ENCODE measurements at places on chromosomes 13 and 19.
A peak's percentile ranks its signal among the peaks of the same experiment; 100 is the strongest.

- DNase-seq = peak; percentile 77
- H3K4me3 ChIP-seq = peak overlapping the region; percentile 41
- no peaks in the 10 kb centered on the region for H3K36me3 ChIP-seq
- H3K27me3 ChIP-seq = peaks cover 18% of the 10 kb centered on the region
- H3K4me1 ChIP-seq = peaks cover 10% of the 10 kb centered on the region
These were observed 6.1 kb downstream of the BEST2 start for GRCh38 chr19:12757544-12758274.

GRCh38 chr13:50156561-50157127 lies 141.4 kb downstream of the KCNRG start:
- no peak overlapping the region for H3K27ac ChIP-seq
- no peak for DNase-seq
- H3K4me3 ChIP-seq = no peak overlapping the region
- H3K36me3 ChIP-seq = no peaks in the 10 kb centered on the region
- no peaks in the 10 kb centered on the region for H3K27me3 ChIP-seq

DNA sequence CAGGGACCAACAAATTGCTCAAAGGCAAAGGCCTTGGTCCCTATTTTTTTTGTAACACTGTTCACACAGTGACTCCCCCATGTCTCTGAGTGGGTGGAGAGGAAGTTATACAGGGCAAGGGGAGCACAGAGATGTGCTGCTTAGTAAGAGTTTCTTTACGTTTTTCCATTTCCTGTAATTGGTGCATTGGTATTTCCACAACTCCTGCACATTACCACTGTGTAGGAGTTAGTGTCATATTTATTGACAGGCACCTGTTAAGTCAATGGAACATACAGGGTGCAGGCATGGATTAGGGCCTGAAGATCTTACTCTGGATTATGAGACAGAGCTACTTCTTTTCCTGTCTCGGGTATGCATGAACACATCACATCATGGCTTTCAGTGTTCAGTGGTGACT lies 45.2 kb downstream of the SOX21 start:
- peaks cover 38% of the 10 kb centered on the region for H3K4me1 ChIP-seq
- DNase-seq = peak; percentile 41
- H3K27me3 ChIP-seq = peaks cover 33% of the 10 kb centered on the region

DNA sequence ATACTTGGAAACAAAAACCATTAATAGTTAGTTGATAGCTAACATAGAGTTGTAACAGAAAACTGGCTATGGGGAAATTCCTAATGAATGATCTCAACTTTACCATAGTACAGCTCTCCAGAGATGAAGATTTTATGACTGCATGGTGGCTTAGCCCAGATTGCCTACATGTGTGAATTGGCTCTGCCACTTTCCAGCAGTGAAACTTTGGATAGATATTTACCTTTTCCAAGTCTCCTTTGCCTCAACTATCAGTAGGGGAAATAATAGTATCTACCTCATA lies 161.1 kb downstream of the LACC1 start:
- no peaks in the 10 kb centered on the region for H3K36me3 ChIP-seq
- no peak overlapping the region for H3K27ac ChIP-seq
- no peaks in the 10 kb centered on the region for H3K4me1 ChIP-seq
- no peak for DNase-seq
- no peak overlapping the region for H3K4me3 ChIP-seq
- peaks cover 4% of the 10 kb centered on the region for H3K27me3 ChIP-seq

GRCh38 chr19:40523322-40524047 lies 53.2 kb upstream of the SHKBP1 start:
- no peaks in the 10 kb centered on the region for H3K36me3 ChIP-seq
- H3K4me1 ChIP-seq = no peaks in the 10 kb centered on the region
- DNase-seq = peak; percentile 67
- H3K4me3 ChIP-seq = no peak overlapping the region

GRCh38 chr19:32224371-32225244 lies 120.8 kb upstream of the ZNF507 start:
- peaks cover 13% of the 10 kb centered on the region for H3K4me1 ChIP-seq
- no peak overlapping the region for H3K27ac ChIP-seq
- H3K36me3 ChIP-seq = no peaks in the 10 kb centered on the region
- peak overlapping the region; percentile 63 for H3K4me3 ChIP-seq

DNA sequence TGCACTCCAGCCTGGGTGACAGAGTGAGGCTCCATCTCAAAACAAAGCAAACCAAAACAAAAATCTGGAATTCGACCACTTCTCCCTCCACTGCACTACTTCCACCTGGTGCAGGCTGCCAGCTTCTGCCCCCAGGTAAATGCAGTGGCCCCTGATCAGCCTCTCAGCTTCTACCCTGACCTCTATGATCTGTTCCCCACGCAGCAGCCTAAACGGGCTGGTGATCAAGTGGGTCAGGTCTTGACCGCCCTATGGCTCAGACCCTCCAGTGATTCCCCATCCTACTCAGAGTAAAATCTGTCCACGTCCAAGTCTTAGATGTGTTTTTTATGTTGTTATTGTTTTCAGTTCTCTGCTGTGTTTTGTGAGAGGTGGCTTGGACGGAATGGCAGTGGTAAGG lies 163.9 kb downstream of the KCTD15 start:
- no peak overlapping the region for H3K27ac ChIP-seq
- no peaks in the 10 kb centered on the region for H3K4me1 ChIP-seq
- DNase-seq = no peak
- no peak overlapping the region for H3K4me3 ChIP-seq
- H3K36me3 ChIP-seq = no peaks in the 10 kb centered on the region

GRCh38 chr19:33767898-33768413 lies 28.7 kb upstream of the KCTD15 start:
- H3K4me3 ChIP-seq = no peak overlapping the region
- no peaks in the 10 kb centered on the region for H3K36me3 ChIP-seq
- no peaks in the 10 kb centered on the region for H3K4me1 ChIP-seq
- H3K27me3 ChIP-seq = peaks cover 4% of the 10 kb centered on the region
- H3K27ac ChIP-seq = no peak overlapping the region

- H3K4me1 ChIP-seq = no peaks in the 10 kb centered on the region
- peaks cover 14% of the 10 kb centered on the region for H3K27me3 ChIP-seq
- H3K36me3 ChIP-seq = no peaks in the 10 kb centered on the region
- no peak for DNase-seq
These were observed 24.1 kb upstream of the PSG7 start for GRCh38 chr19:42961119-42961518.

- H3K27me3 ChIP-seq = no peaks in the 10 kb centered on the region
- H3K36me3 ChIP-seq = peaks cover 50% of the 10 kb centered on the region
- H3K27ac ChIP-seq = peak overlapping the region; percentile 98
- H3K4me3 ChIP-seq = peak overlapping the region; percentile 90
These were observed 567 bp upstream of the SMG9 start for GRCh38 chr19:43755256-43755801.

DNA sequence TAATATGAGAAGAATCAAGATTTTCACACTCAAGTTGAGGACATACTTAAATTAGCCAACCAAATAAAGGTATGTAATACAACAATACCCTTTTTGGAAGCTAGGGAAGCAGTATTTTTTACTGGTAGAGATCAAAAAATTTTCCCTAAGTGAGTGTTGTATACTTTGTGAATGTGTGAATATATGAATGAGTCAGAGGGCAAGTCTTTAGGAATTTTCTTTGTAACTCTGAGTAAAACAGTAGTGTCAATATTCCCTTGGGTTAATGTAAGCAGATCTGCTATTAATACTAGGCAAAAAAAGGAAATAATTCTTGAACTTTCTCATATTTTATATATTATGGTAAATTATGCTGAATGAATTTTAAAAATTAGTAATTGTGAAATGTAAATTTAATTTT lies 1161.8 kb upstream of the MIR17HG start:
- no peak overlapping the region for H3K4me3 ChIP-seq
- H3K36me3 ChIP-seq = no peaks in the 10 kb centered on the region
- no peaks in the 10 kb centered on the region for H3K4me1 ChIP-seq
- H3K27ac ChIP-seq = no peak overlapping the region
- no peak for DNase-seq

- no peaks in the 10 kb centered on the region for H3K36me3 ChIP-seq
- H3K4me1 ChIP-seq = no peaks in the 10 kb centered on the region
- H3K27me3 ChIP-seq = peaks cover 7% of the 10 kb centered on the region
- no peak overlapping the region for H3K27ac ChIP-seq
These were observed 347 bp upstream of the TJP3 start for GRCh38 chr19:3707868-3708206.

DNA sequence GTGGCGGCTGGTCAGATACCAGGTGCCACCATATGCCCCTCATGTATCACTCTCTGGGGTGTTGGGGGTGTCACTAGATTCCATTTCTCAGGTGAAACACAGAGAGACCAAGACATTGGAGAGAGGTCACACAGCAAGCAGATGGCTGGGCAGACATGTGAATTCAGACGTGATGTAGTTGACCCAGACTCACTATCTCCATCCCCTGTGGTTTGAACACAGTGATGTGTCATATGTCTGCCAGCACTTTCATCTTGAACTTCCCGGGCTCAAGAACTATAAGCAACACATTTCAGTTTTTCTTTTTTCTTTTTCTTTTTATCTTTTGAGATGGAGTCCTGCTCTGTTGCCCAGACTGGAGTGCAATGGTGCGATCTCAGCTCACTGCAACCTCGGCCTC lies 16.1 kb upstream of the UPF1 start:
- H3K27ac ChIP-seq = no peak overlapping the region
- H3K27me3 ChIP-seq = no peaks in the 10 kb centered on the region
- no peak for DNase-seq
- no peaks in the 10 kb centered on the region for H3K36me3 ChIP-seq

DNA sequence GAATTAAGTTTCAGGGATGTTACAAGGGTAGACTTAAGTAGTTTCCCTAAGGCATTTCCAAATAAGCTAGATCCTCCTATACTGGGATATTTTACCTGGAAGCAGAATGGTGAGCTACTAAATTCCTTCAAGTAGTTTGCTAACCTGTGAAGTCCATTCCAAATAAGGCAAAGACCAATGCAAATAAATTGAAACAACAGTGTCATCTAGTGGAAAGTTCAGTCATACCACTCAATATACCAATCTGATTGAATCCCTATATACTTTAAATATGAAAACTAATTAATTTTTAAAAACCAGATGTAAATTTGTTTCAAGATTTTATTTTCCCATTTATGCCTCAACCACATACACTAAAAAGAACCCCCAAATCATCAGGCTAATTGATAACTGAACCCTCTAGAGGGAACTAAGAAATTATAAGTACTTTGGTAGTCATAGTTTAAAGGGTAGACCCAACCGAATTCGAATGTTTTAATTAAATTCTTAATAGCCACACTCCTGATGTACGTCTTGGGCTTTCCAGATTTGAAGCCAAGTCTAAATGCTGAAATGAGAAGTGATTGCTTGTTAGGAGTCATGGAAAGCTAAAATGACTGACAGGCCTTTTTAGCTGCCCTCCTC lies 223.7 kb downstream of the TBC1D4 start:
- no peak for DNase-seq
- peaks cover 11% of the 10 kb centered on the region for H3K27me3 ChIP-seq
- H3K27ac ChIP-seq = no peak overlapping the region
- peaks cover 7% of the 10 kb centered on the region for H3K4me1 ChIP-seq
- H3K4me3 ChIP-seq = no peak overlapping the region

- H3K36me3 ChIP-seq = peaks cover 28% of the 10 kb centered on the region
- H3K27me3 ChIP-seq = no peaks in the 10 kb centered on the region
- peaks cover 8% of the 10 kb centered on the region for H3K4me1 ChIP-seq
- peak; percentile 91 for DNase-seq
- no peak overlapping the region for H3K4me3 ChIP-seq
These were observed 5.5 kb downstream of the CCDC124 start for GRCh38 chr19:17938092-17938845.

GRCh38 chr13:49084961-49085360 lies 109.2 kb downstream of the FNDC3A start:
- no peak overlapping the region for H3K27ac ChIP-seq
- H3K36me3 ChIP-seq = peaks cover 16% of the 10 kb centered on the region
- H3K4me3 ChIP-seq = no peak overlapping the region
- peaks cover 1% of the 10 kb centered on the region for H3K4me1 ChIP-seq

DNA sequence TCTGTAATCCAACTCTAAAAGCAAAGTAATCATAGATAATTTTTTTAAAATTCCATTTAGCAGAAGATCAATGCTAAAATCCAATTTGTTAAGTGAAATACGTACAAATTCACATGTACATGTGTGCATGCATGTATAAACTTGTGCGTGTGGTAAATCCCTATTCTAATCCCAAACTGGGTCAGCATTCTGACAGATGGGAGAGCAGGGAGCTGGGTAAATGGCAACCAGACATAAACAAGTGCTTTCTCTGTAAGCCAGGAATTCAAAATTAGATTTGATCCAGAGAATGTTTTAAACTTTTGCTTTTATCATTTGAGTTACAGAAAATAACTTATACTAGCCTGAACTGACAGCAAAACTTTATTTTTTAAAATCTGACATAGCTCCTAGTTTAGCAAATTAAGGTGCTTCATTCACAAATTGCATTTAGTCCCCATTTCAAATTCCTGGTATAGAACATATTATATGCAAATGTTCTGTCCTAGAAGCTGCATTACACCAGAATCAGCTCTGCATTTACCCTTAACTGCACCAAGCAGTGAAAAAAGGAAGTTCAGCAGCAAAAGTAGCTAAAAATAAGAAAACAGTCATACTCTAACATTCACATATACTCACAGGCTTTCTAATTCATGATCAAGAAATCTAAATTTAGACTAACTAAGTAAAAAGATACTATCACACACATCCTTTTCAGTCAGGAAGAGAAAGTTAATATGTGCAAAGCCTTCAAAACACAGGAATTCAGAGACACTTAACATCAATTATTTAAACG lies 32.6 kb downstream of the UBL3 start:
- H3K27me3 ChIP-seq = no peaks in the 10 kb centered on the region
- peaks cover 42% of the 10 kb centered on the region for H3K4me1 ChIP-seq
- no peak for DNase-seq
- H3K4me3 ChIP-seq = peak overlapping the region; percentile 56

DNA sequence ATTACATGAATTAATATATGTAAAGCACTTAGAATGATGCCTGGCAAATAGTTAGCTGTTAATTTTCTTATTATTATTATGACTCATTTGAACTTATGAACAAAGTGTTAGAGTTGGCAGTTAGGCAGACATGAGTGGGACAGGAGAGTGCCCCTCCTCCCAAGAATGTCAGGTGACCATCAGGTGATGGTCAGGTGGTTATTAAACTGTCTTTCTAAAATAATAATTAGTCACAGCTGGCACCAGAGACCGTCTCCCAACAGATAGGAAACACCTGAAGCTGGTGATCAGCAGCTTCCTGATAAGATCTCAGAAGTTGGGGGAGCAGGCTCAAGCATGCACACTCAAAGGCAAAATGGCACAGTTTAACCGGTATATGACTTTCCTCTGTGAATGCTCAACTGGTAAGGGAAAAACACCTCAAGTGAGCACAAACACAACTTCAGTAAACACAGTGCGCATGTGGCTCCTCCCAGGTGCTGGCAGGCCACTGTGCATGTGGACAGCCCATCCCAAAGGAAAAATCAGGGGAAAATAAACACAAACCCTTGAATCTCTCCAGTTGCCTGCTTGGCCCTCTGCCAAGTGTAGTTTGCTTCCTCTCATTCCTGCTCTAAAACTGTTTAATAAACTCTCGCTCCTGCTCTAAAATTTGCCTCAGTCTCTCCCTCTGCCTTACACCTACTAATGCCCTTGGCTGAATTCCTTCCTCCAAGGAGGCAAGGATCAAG lies 54.0 kb downstream of the FLT1 start:
- no peaks in the 10 kb centered on the region for H3K4me1 ChIP-seq
- DNase-seq = no peak
- H3K36me3 ChIP-seq = no peaks in the 10 kb centered on the region
- no peak overlapping the region for H3K4me3 ChIP-seq

GRCh38 chr19:48470856-48471255 lies 1.7 kb downstream of the CYTH2 start:
- peaks cover 6% of the 10 kb centered on the region for H3K36me3 ChIP-seq
- no peak overlapping the region for H3K27ac ChIP-seq
- peak overlapping the region; percentile 83 for H3K4me3 ChIP-seq
- peaks cover 17% of the 10 kb centered on the region for H3K4me1 ChIP-seq
- no peaks in the 10 kb centered on the region for H3K27me3 ChIP-seq

GRCh38 chr19:2578391-2578890 lies 102.5 kb downstream of the GADD45B start:
- H3K27ac ChIP-seq = no peak overlapping the region
- DNase-seq = no peak
- H3K36me3 ChIP-seq = no peaks in the 10 kb centered on the region
- peak overlapping the region; percentile 52 for H3K4me3 ChIP-seq
- H3K4me1 ChIP-seq = no peaks in the 10 kb centered on the region
